ENCODE measurements at places on chromosomes 3 and 15.

DNA sequence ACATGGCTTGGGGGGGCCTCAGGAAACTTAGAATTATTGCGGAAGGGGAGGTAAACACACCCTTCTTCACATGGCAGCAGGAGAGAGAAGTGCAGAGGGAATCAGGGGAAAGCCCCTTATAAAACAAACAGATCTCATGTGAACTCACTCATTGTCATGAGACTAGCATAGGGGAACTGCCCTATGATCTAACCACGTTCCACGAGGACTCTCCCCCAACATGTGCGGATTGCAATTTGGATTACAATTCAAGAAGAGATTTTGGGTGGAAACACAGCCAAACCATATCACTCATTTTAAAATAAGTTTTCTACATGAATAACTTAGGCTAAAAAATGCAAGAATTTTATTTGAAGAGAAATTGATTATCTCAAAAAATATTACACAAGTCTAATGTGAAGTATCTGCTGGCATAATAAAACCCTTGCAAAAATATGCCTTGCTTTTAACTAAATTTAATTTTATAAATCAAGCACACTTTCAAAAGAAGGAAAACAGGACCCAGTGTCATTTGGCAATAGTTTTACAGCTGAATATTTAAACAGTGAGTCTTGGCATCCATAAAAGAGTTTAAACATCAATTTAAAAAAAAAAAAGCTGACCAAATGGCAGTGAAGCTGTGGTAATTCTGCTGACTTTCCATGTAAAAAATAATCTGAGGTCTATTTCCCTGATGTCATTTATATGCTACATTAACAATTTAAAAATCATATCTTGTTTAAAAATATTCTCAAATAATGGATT is 1057.2 kb downstream of the NAALADL2 start:
- no peak for DNase-seq

GRCh38 chr3:39718674-39719595 is 90.5 kb upstream of the MYRIP start:
- no peak for DNase-seq

DNA sequence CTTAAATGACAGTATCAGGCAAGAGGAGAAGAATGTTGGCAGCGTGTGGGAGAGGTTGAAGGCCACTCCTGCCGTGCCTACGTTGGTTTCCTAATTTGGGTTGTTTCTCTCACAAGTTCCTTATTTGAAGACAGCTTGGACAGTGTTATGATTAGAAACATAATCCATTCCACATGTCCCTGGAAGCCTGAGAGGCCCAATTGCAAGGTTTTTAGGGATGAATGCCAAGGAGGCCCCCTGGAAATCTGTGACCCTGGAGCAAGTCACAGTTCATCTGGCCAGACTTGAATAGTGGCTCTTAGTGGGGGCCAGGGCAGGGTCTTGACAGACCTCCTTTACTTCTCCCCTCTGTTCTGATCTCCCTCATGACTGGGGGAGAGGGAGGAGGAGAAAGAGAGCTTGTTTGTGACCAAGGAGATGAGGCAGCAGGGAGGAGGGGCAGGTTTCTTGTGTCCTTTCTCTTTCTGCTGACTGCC is 584.4 kb upstream of the TBL1XR1 start:
- DNase-seq, result peak; percentile 76

DNA sequence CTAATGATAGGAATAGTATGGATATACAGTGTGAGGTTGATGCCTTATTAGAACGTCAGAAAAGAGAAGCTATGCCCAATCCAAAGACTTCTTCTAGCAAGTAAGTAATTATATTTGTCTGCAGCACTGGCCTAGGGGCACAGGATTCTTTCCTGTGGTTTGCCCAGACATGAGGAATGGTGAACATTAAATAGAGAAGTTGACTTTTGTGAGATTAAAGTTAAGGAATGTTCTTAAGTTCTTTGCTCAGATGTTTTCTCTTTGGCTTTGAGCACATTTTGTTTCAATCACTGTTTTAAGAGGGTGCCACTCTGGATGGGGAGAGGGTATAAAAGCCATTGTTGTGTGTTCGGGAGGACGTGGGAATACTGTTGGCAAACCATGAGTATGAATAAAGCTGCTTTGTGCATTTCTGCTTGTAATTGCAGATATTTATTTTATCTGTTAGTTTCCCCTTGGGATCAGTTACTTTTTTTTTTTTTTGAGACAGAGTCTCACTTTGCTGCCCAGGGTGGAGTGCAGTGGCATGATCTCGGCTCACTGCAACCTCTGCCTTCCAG is 8.3 kb downstream of the KIF23 start:
- no peak for DNase-seq

DNA sequence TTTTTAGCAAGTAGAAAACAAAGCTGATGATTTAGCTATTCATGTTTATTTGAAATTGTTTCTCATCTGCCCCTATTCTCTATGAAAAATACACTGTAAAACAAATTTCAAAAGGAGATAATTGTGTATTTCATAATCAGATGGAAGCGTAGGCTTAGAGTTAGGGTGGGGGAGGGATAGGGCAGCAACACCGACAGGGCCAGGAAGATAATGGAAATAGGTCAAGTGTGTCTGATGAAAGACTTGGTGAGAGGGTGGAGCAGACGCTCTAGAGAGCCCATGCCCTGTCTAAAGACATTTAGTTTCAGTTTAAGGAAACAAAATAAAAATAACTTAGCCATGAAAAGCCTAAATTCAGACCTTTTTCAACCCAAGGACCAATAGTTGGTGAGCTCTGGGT is 51.6 kb upstream of the ARL6 start:
- DNase-seq, result no peak

DNA sequence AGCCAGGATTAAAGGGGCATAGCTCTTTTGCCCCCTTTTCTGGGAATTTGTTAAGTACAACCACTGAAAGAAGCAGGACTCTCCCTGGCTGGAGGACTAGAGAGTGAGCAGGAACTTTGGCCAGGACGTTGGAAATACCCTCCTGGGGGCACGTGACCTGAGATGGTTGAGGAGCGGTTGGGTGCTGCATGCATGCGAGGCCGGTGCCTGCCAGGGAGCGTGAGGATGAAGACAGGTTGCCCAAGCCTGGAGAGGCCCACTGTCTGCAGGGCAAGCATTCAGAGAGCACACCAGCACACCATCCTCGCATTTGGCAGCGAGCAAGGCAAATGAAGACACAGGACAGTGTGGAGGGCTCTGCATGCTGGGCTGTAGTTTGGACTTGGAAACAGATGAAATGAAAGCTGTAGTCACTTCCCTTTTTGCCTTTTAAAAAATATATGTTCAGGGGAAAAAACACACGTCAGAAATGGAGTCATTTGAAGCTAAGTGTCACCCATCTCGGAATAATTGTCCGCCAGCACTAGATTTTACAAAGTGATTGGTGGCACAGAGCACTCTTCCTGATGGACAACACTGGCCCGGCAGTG is 217.6 kb downstream of the SLCO3A1 start:
- peak; percentile 34 for DNase-seq

DNA sequence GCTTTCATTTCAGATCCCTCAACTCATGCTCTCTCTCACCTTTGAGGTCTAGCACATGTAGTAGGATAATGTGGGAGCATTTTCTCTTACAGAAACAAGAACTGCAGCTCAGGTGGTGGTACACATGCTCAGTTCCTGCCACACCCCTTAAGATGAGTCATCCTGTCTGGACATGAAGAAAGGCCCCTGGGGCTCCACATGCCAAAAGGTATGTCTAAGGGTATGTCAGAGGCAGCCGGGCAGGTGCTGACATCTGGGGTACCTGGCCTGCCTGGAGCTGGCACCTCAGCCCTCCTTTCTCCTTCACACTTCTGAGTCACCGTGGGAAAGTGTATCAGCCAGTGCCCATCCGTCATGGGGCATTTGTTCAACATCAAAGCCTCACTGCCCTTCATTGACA is 209.9 kb downstream of the OCA2 start:
- no peak for DNase-seq

GRCh38 chr3:10552631-10552943 is 47.2 kb upstream of the ATP2B2 start:
- no peak for DNase-seq

DNA sequence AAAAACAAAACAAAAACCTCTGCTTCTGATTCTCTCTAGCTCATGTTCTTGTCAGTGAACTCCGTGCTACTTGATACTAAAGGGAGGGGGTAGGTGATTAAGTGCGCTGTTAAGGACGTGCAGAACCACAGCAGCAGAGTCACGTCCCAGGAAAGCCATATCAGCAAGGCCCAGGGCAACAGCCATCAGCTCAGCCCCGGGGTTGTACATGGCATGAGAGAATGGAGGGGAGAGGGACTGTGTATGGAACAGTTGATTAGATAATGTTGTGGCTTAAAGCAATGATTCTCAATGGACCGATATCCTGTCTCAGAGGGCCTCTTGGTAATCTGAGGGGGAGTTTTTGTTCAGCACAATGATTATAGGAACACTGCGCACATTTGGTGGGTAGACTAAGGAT is 27.6 kb downstream of the C2CD4A start:
- no peak for DNase-seq

- no peak for DNase-seq
These were observed 98.6 kb downstream of the SUCNR1 start for GRCh38 chr3:151971814-151972579.

- DNase-seq, result no peak
These were observed 708.7 kb downstream of the VGLL3 start for GRCh38 chr3:86282106-86282787.

DNA sequence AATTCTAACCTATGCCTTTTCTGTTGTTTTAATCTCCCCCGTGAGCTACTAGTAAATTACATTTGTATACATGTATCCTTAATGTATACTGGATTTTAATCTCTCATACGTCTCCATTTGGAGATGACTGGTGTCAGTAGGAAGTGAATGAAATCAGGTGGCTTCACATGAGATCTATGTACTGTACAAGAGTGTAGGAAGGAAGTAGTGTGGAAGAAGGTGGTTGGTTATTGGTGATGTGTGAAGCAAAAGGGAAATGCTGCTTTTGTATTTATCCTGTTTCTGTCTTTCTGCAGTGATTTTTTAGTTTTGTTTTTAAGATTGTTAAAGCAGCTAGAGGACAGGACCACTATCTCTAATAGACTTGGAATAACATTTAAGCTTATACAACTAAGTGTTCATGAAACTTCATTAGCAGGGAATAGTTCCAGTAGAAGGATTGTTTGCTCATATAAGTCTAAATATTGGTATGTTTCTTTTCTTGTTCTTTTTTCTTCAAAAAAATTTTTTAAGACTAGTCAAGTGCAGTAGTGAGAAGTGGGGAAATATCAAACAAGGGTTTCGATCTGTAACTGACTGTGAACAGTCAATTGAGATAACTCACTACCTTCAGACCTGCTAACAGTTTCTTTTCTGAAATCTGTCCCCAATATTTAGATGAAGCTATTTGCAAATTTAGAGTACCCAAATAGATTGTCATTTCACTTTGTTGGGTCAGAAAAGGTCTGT is 15.3 kb downstream of the SNX1 start:
- no peak for DNase-seq

DNA sequence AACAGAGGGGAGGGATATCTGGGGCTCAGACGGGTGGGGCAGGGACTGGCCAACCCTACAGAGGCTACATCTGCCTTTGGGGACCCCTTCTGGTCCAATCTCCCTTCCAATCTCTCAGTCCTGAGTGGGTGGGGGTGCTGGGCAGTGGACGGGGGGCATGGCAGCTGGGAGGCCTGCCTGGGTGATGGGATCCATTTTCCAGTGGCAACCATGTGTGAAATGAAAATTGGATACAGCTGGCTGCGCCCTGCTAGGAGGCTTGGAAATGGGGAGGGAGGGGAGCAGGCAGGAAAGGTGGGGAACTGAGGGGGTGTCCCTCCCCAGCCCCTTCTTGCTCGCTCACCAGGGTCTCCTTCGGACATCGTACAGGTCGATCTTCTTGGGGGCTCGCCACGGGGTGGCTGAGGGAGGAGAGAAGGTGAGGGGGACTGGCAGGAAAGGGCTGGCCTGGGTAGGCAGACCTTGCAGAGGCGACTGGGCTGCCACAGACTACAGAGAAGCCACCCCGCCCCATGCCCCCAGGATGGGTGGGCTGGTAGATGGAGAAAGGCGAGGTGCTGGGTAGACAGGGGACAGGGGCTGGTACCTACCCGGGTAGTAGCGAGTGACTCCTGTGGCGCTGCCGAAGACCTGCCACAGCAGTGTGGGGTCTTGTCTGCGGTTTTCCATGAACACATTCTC is 21.2 kb upstream of the TMEM115 start:
- no peak for DNase-seq

DNA sequence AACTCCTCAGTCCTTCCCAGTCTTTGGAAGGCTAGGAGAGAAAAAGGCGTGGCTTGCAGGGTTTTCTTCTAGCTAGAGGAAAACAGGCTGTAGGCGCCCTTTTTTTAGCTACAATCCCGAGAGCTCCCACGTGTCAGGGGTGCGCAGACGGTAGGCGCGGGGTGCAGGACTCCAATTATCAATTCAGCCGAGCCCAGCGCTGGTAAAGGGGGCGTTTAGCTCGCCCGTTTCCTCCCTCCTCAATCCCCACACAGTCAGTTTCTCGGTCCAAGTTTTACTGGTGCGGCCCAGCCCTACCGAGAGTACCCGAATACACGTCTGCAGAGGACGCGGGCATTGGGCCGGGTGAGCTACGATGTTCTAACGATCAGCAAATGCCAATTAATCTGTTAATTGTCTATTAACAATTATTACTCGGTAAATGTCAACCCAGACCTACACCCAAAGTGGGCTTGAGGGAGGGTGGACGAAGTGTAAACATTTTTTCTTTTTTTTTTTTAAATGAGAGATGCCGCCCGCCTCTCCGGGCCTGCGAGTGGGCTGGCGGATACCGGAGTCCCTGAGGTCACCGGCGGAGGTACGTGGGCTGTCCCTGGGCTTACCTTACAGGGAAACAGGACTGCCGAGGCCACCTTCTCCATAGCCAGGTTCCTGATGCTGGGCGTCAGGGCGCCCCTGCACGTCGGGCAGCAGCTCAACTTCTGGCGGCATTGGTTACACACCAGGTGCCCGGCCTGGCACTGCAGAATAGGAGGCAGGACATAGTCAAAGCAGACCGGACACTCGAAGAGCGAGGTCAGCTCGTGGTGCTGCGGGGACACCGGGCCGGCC is 923 bp downstream of the SIAH2 start:
- peak; percentile 34 for DNase-seq

DNA sequence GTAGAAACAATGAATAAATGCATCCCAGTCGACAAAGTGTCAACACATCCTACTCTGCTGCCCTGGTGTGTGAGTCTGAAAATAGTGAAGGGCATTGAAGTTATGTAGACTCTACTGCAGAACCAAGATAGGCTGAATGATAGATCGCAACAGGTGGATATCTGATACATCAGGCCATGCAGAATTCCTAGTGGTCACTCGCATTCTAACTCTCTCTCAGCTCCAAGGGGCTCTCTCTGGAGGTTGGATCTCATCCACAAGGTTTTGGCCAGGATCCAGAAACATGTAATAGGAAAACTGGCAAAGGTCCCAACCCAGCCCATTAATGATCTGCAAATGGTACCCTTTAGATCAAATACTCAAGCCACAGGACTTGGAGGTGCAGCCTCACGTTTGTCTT is 514.1 kb downstream of the MAGI1 start:
- no peak for DNase-seq

DNA sequence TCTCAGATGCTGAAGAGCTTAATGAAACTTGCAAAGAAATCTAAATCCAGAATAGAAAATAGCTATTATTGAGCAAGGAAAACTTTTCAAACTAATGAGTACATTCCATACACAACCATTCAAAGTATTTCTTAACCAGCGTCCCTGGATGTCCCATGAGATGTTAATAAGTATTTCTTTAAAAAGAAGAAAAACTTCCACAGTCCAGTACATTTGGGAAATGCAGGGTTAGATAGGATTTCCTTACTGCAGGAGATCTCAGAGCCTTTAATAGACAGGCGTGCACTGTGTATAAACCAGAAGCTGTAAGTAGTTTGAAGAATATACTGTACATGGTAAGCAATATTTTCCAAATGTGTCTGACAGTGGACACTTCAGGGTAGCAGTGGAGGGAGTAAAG is 29.6 kb upstream of the BHLHE40 start:
- no peak for DNase-seq

GRCh38 chr3:37295925-37296324 is 121.5 kb upstream of the LRRFIP2 start:
- peak; percentile 23 for DNase-seq
